ENCODE measurements at places on chromosomes 7 and 10.
A peak's percentile ranks its signal among the peaks of the same experiment; 100 is the strongest.

DNA sequence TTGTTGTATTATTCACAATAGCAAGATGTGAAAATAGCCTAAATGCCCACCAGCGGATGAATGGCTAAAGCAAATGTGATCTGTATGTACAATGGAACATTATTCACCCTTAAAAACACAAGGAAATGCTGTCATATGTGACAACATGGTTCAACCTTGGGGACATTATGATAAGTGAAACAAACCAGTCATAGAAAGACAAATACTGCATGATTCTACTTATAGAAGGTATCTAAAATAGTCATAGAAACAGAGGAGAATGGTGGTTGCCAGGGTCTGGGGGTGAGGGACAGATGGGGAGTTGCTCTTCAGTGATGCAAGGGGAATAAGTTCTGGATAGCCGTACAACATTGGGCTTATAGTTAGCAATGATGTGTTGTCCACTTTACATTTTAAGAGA is 58.4 kb downstream of the NRF1 start:
- DNase-seq, result no peak

DNA sequence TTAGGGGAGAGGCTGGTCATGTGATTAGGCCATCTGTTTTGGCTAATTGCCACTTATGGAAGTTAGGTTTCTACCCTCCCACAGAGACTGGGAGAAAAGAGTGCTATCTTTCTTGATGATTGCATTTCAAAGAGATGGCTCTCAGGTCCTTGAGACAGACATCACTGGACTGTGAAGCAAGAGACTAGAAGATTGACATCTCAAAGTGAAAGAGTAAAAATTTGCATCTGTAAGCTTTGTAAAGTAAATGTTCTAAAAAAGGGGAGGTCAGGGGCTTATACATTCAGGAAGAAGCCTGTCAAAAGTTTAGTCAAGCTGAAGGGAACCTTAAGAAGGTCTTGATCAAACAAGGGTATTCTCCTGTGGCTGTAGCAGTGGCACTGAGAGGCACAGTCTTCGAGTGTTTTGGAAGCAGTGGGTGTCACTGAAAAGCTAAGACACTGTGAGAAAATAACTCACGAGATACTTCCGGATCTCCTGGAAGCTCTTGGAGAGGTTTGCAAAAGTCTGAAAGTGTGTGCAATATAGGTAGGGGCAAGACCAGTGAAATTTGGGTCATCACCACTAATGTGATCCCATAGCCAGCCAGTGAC is 342.1 kb downstream of the PHF14 start:
- no peak for DNase-seq

DNA sequence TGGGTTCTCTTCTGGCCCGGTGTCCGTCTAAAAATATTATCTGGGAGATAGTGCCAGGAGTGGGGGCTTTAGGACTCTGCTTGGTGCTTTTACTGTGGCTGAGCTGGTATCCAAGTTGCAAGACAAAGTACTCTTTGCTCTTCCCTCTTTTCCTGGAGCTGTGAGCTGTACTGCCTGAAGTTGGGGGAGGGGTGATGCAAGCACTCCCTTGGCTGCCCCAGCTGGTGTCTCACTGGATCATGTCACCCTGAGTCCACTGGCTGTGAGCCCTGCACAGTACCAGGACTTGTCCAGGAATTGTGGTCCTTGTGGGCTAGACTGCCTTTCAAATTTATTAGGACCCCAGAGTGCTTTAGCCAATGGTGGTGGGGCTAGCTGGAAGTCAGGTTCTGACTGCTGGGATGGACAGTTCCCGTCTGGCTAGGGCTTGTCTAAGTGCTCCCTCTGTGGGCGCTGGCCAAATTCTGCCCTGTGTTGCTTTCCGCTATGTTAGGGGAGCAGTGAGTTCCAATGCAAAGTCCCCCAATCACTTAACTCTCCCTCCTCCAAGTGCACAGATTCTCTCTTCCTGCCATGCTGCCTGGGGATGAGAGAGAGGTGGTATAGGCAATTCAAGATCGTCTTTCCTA is 13.1 kb downstream of the CC2D2B start:
- no peak for DNase-seq

- peak; percentile 29 for DNase-seq
Measured at GRCh38 chr10:115030483-115031200, 62.5 kb upstream of the ATRNL1 start.

GRCh38 chr7:121451367-121452094 is 55.4 kb upstream of the FAM3C start:
- no peak for DNase-seq

GRCh38 chr10:26574783-26575182 is 122.7 kb upstream of the PDSS1 start:
- DNase-seq, result no peak

DNA sequence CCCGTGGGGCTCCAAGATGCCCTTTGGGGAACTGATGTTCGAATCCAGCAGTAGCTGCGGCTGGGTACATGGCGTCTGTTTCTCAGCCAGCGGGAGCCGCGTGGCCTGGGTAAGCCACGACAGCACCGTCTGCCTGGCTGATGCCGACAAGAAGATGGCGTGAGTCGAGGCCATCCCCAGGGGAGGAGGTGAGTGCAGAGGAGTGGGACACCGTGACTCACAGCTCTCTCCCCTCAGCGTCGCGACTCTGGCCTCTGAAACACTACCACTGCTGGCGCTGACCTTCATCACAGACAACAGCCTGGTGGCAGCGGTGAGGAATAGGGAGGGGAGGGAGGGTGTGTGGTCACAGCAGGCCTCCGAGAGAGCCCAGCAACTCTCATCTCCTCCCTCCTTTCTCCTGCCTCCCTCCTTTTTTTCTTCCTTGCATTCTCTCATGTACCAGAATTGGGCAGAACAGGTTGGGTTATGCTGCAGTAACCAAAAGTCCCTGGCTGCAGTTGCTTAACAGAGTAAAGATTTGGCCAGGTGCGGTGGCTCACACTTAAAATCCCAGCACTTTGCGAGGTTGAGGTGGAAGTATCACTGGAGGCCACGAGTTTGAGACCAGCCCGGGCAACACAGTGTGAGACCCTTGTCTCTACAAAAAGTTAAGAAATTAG is 16.5 kb downstream of the ARPC1B start:
- peak; percentile 20 for DNase-seq

DNA sequence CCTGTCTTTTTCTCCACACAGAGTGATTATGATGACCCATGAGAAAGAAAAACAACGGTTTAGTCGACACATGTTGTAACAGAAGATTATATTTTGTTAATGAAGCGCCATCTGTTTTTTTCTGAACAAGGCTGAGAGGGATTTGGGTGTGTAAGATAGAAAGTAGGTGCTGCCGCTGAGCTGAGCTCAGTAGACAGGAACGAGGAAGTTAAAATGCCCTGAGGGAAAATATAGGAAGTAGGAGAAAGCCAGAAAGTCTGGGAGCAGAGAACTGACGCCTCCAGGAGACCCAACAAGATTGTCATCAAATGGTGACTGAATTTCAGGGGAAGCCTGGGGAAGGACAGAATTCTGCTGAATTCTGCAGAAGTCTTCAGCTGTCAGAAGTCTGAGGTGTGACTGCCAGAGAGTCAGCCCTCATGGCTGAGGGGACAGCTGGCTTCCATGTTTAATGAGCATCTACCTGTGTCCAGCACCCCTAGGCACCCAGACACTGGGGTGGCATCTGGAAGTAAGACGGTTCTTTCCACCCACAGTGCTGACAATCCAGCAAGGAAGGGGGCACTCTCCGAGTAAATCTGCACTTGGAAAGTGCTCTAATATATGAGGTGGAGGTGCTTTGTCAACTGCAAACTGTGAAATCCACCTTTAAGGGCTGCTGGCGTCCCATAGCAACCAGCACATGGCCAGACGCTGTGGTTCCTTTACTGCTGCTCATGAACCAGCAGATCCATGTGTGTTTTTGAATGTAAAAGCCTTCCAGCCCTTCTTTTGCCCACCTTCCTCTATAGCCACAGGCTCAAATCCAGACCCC is 12.5 kb upstream of the TSPAN15 start:
- peak; percentile 89 for DNase-seq

- peak; percentile 12 for DNase-seq
Measured at GRCh38 chr7:30846378-30846777, 65.3 kb upstream of the AQP1 start.

- no peak for DNase-seq
Measured at GRCh38 chr10:3566627-3567026, 218.4 kb downstream of the KLF6 start.

DNA sequence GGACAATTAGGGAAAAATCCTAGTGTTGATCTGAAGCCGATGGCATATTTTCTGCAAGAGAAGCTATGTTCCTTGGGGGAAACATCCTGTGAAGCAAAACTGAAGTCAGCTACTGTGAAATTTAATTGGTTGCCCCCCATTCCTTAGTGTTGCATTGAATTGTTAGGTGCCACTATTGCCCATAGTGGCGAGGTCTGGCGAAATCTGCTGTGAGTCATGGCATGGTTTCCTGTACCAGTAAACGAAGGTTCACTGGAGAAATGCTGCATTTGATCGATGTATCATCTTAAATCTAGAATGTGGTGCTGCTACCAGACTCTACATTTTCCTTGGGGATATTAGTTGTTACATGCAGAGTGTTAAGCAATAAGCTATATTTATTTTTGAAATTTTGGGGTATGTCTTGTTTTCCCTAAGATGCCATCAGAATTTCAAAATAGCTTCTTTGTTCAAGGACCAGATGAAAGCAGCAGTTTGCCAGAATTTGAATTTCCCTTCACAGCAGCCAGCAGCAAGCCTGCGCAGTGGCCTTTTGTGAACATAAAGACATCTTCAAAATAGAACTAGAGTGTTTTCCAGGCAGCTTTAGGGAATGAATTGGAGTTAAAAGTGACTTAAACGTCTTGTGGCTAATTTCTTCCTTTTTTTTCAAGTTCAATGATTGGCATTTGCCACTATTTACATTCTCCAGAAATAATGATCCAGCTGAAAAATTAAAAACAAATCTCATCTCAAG is 348.6 kb upstream of the COBL start:
- DNase-seq, result no peak

GRCh38 chr7:151735851-151736402 is 141.0 kb downstream of the PRKAG2 start:
- DNase-seq, result peak; percentile 100

GRCh38 chr10:116158036-116158435 is 115.0 kb downstream of the GFRA1 start:
- DNase-seq, result no peak

GRCh38 chr7:121938429-121938996 is 65.6 kb downstream of the PTPRZ1 start:
- peak; percentile 39 for DNase-seq
